Stimulated activated CD4-positive, alpha-beta T cell treated with anti-CD3 and anti-CD28 coated beads, Interleukin-4, amount 100 ng/mL, for 24 hours (primary cell): ENCODE measurements at places on chromosomes 7 and 10.

GRCh38 chr7:151351967-151352366 lies 10.4 kb downstream of the NUB1 start:
- peak; percentile 57 for DNase-seq

DNA sequence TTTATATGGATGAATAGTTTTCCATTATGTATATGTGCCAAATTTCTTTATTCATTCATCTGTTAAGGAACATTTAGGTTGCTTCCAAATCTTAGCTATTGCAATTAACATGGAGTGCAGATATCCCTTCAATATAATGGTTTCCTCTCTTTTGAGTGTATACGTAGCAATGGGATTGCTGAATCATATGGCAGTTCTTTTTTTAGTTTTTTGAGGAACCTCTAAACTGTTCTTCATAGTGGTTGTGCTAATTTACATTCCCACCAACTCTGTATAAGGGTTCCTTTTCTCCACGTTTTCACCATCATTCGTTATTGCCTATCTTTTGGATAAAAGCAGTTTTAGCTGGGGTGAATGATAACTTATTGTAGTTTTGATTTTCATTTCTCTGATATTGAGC lies 46.5 kb downstream of the FAS start:
- DNase-seq = no peak

DNA sequence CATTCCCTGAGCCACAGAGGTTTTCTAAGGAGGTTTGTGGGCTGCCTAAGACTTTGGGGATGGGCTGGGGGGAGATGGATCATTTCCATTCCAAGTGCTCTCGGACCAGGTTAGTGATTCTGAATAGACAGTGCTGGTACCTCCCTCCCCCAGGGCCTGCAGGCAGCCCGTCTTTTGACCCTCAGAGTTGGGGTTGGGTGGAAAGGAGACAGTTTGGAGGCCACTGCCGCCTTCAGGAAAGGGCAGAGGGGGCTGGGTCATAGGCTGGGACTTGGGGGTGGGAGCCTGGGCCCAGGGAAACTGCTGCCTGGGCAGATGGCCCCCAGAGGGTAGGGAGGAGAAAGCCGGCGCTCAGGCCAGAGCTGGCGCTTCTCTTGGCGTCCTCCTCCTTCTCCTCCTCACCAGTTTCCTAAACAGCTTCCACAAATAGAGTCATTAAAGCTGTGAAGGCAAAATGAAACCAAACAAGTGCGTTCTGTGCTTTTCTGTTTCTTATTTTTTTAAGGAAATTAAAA lies 4.4 kb downstream of the UNC5B start:
- DNase-seq = no peak

DNA sequence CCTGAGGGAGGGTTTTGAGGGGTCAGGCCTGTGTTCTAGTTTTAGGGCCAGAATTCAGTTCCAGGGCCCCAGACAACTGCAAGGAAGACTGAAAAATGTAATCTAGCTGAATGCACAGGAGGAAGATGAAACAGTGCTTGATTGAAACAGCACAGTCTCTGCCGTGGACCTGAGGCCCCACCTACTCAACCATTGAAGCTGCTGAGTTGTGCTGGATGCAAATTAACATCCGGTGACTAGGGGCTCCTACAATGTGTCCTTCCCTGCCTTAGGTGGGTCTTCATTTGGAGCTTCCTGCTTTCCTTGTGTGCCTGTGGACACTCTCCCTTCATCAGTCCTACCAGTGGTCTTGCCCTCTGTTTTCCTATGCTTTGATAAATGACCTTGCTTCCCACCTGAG lies 5.7 kb downstream of the GLRX3 start:
- DNase-seq = no peak

DNA sequence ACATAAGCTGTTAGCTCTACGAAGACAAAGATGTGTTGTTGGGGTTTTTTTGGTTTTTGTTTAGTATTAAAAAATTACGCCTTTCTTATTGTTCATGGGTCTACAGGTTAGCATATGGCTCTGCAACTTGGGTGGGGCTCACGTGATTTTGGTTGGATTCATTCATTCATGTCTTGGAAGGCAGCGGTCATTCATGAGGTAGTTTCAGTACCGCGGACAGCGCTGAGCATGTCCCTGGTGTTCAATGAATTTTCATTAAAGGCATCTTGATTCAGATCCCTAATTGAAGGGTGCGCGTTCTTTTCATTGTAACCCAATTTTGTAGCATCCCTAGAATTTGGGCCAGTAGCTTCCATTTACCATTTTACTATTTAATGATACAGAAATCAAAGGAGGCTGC lies 42.9 kb upstream of the TCERG1L start:
- DNase-seq = no peak

- no peak for DNase-seq
These were observed 6.1 kb downstream of the PNLIPRP2 start for GRCh38 chr10:116626815-116627214.

DNA sequence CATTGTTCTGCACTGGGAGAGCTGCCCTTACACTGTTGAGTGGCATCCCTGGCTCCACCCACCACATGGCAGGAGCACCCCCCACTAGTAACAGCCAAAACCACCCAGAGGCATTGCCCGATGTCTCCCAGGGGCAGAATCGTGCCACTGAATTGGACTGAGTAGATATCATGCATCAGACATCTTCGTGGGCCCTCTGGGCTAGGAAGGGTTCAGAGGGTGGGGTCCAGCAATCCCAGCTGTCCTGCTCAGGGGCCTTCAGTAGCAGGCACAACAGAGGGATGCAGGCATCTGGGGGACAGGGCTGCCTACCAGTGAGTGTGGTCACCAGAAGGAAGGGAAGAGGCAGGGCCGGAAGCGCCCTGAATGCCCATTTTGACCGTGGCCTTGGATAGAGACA lies 119.7 kb upstream of the PPP2R2D start:
- no peak for DNase-seq

- no peak for DNase-seq
These were observed 219.2 kb downstream of the CAMK1D start for GRCh38 chr10:12568391-12569009.

- DNase-seq = no peak
These were observed 143.4 kb downstream of the TCF7L2 start for GRCh38 chr10:113093188-113094113.

DNA sequence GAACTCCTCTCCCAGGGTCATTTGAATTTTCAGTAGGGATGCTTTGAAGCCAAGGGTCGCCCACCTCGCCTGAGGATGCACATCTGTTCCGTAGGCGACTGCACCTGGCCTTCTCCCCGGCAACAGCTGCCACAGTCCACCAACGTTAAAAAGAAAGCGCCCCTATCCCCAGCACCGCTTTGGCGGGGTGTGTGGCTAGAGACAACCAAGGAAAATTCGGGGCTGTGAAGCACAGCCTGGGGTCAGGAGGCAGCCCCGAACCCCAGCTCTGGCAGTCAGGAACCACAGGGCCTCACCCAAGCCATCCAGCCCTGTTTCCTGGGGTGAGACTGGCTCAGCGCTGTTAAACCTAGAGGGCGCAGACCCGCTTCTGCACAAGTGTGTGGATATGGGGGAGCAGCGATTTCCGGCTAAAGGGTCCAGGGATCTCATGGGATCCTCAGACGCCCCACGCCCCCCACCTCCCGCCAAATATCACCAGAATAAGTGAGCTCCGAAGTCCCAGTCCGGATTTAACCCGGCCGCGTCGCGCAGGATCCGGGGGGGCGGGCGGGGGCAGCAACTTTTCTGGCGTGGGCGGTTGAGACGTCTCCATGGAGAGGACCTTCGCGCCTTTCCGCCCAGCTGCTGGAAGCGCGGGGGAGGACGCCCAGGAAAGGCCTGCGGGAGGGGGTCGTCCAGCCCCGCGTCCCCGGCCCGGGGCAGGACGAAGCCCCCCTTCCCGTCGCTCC lies 822 bp downstream of the ZC3HAV1L start:
- DNase-seq = peak; percentile 19
